ENCODE measurements at places on chromosomes 5 and 9.

DNA sequence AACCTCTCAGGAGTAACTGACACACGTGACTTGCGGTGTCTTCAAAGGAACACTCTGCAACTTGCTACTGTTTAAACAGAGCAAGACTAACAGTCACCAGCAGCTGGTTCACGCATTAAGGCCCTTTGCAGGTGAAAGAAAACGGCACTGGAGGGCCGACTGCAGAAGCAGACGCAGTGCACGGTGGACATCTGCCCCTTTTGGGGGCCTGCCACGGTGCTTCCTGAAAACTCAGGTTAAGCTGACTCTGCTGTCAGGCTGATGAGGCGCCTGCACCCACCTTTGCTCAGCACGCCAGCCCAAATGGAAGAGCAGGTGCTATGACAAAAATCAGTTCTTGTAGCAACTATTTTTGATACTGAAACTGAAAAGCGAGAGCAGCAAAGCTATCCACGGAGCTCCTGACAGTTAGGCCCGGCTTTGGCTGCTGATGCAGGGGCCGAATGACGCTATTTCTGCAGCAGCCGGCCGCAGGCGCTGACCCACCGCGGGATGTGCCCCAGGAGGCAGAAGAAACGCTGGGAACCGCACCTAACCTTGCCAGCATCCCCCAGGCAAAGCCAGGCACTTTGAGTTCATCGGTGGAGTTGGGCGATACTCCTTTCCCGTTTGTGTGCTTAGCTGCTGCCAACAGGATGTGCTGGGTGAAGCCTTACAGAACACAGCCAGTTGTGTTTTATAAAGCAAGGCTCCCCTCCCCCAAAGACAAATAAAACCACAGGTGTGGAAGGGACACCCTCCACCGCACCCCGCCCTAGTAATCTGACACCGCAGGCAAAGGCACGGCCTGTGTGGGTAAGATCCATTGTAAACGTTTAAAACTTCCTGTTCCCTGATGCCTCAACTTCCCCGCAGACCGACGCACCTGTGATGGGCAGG lies 21.1 kb upstream of the TERT start:
- DNase-seq, result no peak

DNA sequence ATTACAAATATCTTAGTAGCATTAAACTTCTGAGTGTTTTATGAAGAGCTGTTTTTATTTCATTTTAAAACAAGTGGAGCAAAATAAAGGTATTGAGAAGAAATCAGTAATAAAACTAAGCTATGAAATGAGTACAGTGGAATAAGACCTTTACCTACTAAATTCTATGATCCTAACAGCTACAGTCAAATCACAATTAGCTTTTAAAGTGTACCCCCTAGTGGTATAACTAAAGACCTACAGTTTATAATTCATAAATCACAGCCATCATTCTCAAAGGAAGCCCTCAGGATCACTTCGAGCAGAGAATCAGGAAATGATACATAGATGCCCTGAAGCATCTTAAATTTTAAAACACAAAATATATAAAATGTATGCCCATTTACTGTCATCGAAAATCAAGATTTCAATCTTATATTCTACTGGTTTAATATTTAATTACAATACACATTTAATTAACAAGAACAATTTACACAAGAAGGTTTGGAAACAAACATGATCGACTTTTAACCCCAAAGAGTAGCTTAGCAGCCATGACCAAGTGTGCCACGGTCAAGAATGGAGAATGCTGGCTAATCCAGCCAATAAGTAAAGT lies 12.3 kb downstream of the CCNH start:
- DNase-seq, result no peak

DNA sequence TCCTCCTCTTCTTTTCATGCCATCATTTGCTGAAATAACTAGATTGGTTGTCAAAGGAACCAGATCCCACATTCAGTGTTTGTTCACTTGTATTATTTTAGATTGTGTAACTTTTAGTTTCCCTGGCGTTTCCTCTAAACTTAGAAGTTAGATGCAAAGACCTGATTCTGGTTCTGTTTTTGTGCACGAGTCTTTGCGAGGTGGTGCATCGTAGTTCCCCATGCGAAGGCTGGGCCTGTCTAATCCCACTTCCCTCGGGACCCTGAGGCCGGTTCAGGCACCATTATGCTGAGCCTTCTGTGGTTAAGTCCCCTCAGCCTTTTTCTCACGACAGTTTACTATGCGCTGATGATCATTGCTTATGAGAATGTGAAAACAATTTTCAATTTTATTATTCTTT lies 219.1 kb upstream of the OTULINL start:
- no peak for DNase-seq

GRCh38 chr9:3664044-3664443 lies 138.2 kb upstream of the RFX3 start:
- DNase-seq, result no peak

DNA sequence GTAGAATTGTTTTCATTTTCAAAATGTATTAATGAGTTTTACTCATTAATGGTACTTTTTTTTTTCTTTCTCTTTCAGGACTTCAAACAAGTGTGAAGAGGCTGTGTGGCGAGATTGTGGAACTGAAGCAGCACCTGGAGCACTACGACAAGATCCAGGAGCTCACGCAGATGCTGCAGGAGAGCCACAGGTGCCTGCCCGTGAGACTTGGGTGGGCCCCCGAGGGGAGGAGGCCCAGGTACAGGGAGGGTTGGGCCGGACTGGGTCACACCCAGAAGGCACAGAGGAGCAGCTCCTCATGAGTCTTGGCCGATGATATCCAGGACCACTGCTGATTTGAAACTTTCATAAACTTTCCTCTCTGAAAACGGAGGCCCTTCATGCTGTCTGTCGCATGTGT lies 35.6 kb downstream of the CEP72 start:
- DNase-seq, result no peak

GRCh38 chr9:12194731-12195130 lies 498.5 kb upstream of the TYRP1 start:
- DNase-seq, result no peak

GRCh38 chr5:54180630-54181031 lies 129.7 kb downstream of the ARL15 start:
- DNase-seq, result no peak

DNA sequence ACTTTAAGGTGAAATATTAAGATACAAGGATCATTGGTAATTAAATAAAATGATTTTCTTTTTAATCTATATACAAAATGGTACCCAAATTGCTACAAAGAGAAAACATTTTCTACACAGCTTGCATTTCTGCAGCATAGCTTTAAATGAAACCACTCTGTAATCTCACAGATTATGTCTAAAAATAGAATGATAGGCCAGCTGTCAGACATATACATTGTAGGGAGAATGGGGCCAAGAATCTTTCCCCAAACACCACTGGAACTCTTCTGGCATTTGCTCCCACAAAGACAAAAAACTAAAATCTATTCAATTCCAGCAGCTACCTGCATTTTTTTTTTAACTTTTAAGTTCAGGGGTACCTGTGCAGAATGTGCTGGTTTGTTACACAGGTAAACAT lies 124.1 kb upstream of the NR5A1 start:
- no peak for DNase-seq

Measured in stimulated activated CD4-positive, alpha-beta T cell treated with anti-CD3 and anti-CD28 coated beads, Interleukin-1b, Interleukin-23, amount 100 ng/mL, for 1 hour (primary cell).